ENCODE measurements at places on chromosomes 12 and 14. TPM values are rescaled to one million over a fixed set of nuclear protein-coding genes. Genes with fewer than 3 reads are reported as not detected.

DRAM1 gene
- 6.2 TPM for total RNA-seq

AGAP2 gene
- total RNA-seq = 0.40 TPM

KCNC2 gene
- not detected for total RNA-seq

OTOGL gene
- total RNA-seq = not detected

FAM186B gene
- total RNA-seq = 1.7 TPM

LRP1-AS gene
- total RNA-seq = not detected

KLRG1 gene
- 0.90 TPM for total RNA-seq

ACOT4 gene
- 4.9 TPM for total RNA-seq

AMHR2 gene
- not detected for total RNA-seq

TAS2R7 gene
- not detected for total RNA-seq

PGF gene
- total RNA-seq = 11.7 TPM

CD4 gene
- 3.2 TPM for total RNA-seq

DNA sequence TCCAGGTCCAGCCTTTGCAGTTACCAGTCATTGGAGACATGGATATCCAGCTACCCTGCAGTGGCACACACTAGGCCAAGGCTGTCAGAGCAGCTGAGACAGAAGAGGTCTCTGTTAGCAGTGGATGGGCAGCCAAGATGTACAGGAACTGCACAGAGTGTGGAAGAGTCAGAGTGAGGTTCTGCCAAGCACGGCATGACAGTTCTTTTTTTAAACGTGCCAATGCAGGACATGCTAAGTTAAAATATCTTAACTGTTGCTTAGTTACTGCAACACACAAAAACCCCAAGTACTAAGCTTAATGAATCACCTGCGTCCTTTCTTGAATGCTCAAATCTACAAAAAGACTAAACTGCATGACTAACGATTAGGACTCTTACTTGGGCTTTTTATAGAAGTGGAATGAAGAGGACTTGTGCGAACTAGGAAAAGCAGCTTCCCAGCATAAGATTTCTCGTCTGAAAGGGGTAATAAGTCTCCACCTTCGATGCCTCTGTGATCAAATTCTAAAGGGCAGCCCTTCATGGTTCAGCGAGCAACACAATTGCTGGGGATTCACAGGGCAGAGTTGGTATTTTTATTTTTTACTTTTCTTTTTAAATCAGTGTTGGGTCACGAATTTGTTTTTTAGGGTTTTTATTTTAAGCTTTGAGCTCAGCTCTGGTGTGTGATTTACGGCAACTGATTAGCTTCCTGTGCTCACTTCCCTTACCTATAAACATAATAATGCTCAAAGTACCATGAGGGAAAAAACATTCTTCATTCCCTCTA is 20.6 kb downstream of the MAPK1IP1L start:
- DNase-seq = no peak

GRCh38 chr12:48999371-49000131 is at the start of gene DDN:
Gene DDN, minus strand, starts transcription at chr12:48999375. Its CDS starts 88 bp downstream, at chr12:48999287.
- DNase-seq = no peak

DNA sequence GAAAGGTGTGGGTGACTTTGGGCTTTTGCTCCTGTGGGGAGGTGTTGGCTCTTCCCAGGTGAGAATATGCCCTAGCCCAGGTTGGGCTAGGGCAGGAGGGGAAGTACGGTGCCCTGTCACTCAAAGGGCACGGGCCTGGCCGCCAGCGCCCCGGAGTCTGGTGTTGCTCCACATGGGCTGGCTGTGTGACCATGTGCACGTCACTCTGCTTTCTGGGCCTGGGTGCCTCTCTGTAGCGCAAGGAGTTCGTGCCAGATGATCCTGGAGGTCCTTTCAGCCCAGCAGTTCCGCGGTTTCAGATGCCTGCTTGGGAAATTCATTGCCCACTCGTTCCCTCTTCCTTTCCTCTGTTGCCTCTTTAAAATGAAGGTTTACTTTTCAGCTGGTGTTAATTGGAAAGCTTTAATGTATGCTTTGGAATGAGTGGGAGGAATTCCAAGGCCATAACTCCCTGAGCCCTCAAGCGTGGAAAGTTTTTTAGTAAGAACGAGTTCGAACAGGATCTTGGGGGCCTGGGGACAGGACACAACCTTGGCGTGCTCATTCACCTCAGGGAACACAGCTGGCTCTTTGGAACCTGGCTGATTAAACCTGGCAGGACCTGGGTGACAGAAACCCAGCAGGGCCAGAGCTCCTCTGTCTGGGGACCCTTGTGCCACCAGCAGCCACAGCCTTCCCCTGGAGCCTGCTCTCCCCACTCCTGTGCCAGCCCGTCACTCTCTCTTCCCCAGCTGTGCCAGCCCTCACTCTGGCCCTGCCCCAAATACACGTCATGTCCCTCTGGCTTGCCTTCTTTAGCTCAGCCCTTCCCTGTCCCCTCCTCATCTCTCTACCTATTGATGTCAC is 42.8 kb downstream of the TSPAN9 start:
- no peak for DNase-seq

GRCh38 chr12:108559748-108560147 is 1.2 kb downstream of the SART3 start:
- no peak for DNase-seq

DNA sequence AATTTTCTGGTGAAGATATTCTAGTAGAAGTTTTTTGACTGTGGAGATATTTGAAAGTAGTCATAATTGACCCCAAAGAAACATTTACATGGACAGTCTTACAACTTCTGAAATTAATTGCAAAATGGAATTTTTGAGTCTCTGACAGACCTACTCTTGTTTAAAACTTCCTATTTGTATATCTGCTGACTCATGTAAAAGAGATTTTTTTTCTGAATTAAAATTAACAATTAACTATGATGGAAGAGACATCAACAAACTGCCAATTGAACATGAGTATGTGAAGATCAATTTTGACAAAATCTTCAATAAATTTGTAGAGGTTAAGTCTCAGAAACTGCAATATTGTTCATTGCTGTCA is 108.5 kb upstream of the MAX start:
- DNase-seq = no peak

DNA sequence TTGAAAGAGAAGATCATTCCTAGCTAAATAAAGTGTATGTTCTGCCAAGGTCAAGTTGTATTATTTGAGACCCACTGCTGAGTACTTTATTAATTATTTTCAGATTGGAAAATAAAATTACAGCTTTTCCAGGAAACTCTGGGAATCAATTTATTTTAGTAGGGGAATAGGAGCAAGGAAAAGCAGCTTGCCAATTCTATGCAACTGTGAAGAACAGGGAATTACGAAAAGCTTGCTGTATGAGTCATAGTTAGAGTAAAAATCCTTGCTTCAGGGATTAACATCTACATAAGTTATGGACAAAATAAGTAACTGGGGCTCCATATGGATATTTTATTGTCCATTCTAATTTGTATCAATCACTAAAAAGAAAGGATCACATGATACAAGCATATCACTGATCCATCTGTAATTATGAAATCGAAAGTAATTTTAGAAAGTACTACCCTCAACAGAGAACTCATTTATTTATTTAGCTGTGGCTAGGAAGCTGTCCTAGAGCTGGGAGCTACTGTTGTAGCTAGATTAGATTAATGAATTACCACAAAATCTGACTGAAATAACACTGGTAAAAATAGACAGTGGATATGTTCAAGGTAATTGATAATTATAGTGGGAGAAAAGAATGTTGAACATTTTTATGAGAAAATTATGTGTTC is 303.5 kb upstream of the NPAS3 start:
- DNase-seq = no peak

DNA sequence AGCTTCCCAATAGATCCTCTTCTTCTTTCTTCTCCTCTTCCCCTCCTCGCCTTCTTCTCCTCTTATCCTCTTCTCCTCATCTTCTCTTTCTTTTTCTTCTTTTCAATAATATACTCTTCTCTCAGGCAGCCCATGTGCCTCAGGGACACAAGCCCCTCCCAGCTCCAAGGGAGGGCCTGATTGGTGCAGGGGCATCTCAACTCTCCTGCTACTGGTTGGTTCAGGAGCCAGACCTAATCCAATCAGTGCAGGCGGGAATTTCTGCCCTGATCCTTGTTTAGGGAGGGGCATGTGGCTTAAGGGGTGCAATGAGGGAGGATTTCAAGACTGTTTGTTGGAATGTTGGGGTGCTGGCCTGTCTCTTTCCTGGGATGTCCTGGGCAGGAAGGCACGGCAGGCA is 9.0 kb downstream of the SERPINA12 start:
- no peak for DNase-seq

DNA sequence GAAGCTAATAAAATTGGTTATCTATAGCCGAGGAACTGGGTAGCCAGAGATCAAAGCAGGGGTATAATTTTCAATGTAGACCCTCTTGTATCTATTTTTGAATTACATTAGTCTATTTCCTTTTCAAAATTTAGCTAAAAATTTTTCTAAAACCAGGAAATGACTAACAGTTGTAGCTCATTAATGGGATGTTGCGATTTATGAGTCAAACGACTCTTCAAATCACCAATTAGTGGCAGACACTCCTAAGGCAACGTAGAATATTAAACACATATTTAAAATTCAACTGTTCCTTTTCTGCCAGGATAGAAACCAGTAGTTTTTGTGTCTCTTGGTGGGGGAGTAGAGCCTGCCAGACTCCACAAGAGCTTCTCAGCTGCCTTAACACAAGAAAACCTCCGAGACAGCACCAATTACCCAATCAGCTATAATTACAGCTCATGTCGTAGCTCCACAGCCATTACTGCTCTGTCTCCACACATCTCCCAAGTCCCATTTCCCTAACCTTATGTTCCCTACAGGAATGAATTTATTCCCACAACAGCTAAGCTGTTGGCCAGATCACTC is 26.9 kb downstream of the GCN1 start:
- no peak for DNase-seq

- DNase-seq = no peak
These were observed 124.5 kb downstream of the DUSP6 start for GRCh38 chr12:89227774-89228173.

- no peak for DNase-seq
These were observed 4.7 kb downstream of the TDRD9 start for GRCh38 chr14:103932791-103933490.

DNA sequence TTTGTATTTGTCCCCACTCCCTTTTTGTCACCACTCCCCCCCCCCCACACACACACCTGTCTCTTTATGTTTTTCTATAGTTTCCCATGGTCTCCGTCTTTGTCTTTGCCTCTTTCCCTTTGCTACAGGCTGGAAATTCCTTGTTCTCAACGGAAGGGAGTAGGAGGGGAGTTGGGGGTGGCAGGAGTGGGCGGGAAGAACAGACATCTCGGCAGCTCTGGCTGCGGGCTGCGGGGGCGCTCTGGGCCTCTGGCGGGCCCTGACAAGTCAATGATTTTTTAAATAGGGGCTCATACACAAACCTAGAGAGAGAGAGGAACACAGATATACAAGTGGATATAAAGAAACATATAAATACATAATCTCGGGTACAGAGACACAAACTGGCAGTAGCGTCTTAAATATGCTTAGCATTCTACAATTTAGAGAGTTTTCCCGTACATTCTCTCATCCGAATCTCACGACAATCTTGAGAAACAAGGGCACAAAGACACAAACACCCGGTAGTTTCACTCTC is 2.4 kb upstream of the NAB2 start:
- peak; percentile 46 for DNase-seq

GRCh38 chr12:107503887-107504885 is 181.4 kb upstream of the PWP1 start:
- DNase-seq = no peak

DNA sequence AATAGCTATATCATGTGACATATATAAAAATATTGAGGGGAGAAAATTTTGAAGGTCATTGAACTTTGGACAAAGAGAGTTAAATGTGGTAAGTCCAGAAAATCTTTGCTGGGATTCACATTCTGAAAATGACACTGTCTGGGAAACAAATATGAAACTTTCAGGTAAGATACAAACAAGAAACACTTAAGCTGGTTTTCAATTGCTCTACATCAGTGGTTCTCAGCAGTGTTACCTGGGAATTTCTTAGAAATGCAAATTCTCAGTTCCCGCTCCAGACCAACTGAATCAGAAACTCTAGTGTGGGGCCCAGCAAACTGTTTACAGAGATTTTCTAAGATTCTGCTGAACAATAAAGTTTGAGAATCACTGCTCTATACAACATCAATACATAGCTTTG is 3.6 kb upstream of the CDK17 start:
- no peak for DNase-seq

DNA sequence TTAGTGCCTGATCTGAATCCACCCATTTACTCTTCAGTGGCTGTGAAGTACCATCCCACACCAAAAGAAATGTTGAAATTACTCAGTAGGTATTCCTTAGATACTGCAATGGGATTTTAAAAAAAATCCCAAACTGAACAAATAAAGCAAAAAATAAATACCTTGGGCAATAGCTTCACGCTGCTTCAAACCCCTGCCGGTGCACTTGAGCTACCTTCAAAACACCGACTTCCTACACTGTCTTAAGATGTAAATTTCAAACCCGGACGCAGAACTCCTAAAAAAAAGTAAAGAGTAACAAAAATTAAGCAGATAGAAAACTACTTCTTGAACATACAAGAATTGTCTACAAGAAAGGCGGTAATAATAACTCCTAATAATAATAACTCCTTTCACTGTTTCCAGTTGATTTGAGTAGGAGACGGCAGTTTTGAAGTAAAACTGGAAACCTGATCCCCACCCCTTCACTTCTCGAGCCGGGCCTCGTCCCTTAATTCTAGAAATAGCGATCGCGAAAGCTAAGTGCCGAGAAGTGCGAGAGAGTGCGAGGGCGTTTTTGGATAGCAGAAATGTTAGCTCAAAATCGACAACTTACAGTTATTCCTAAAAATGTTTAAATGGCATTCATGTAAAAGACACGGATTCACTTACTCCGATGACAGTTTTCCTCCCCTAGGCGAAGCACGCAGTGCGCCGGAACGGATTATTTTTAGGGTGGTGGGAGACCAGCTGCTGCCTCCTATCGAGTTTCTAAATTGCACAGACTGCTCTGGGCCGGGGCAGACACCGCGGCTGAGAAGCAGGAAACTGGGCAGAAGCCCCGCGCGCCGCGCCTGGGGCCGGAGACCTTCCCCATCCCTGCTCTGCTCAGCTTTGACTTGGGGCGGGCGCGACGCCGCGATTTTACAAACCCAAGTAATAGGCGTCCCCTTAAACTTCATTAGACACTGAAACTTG is at the start of gene ABCC9:
Gene ABCC9, minus strand, starts transcription at position 878 of the 957 bp plus-strand sequence. CDS start 4,752 bp downstream, outside the sequence.
- no peak for DNase-seq

DNA sequence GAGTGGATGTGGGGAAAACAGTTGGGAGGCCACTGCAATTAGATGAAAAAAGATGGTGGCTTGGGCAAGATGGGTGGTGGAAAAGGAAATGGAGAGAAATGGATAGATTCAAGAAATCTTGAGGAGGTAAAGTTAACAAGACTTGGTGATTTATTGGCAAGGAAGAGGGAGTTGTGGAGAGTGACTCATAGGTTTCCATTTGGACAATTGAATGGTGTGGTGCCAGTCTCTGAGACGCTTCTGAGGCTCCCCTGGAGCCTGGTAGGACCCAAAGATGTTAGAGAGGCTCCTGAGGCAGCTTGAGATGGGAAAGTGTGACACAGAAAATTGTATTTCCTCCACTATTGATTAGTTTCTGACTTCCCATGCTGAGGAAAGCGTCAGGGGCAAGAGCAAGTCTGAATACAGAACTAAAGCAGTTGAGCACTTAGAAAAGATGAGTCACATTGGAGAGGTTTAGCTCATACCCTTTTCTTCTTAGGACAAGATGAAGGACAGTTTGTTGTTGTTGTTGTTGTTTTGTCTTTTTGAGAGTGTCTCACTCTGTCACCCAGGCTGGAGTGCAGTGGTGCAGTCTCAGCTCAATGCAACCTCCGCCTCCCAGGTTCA is 4.5 kb downstream of the PRPF40B start:
- no peak for DNase-seq
